GM23338 (cell line): ENCODE measurements at places on chromosomes 13 and 19. TPM values are rescaled to one million over a fixed set of nuclear protein-coding genes. Genes with fewer than 3 reads are reported as not detected.
A peak's percentile ranks its signal among the peaks of the same experiment; 100 is the strongest.

DNA sequence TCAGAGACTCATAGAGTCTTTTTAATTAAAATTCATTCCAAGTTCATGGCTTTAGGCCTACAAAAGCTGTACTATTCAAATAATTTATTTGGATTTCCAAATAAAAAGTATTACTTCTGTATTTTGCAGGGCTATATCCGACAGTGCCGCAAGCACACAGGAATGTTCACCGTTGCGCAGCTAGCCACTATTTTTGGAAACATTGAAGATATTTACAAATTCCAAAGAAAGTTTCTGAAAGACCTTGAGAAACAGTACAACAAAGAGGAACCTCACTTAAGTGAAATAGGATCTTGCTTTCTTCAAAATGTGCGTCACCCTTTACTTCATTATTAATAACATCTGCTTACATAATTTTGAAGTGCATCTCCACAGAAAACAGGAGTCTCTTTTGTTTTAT is 20.5 kb upstream of the C1QTNF9 start:
- no peak for DNase-seq

Gene ZNF560
- 0.14 and 0.31 TPM in 2 replicates for total RNA-seq

GRCh38 chr19:21513651-21514050 is 8.2 kb downstream of the ZNF429 start:
- no peak for DNase-seq

GRCh38 chr19:56133858-56134653 is 7.0 kb upstream of the ZNF444 start:
- DNase-seq = no peak

- DNase-seq = peak; percentile 73
Measured at GRCh38 chr13:97849305-97849704, 104.2 kb upstream of the IPO5 start.

- DNase-seq = no peak
Measured at GRCh38 chr19:49844138-49845095, 6.5 kb upstream of the PTOV1 start.

DNA sequence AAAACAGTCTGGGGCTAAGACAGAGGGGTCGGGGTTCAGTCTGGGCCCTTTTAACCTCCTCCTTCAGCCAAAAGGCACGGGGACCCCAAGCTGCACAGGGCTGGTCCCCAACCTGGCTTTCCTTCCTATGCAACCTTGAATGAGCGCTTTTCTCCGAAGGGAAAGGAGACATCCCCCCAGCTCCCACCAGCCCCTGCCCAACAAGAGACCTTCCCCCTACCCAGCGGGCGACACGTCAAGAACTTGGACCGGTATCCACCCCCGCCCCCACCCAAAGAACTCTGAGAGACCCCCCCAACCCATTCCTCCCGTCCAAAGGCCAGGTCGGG is 35.0 kb upstream of the NANOS3 start:
- DNase-seq = no peak

Gene C1QTNF9B
- total RNA-seq = 0.28 and 1.7 TPM in 2 replicates

Gene TMEM205
- total RNA-seq = 223 and 293 TPM in 2 replicates

DNA sequence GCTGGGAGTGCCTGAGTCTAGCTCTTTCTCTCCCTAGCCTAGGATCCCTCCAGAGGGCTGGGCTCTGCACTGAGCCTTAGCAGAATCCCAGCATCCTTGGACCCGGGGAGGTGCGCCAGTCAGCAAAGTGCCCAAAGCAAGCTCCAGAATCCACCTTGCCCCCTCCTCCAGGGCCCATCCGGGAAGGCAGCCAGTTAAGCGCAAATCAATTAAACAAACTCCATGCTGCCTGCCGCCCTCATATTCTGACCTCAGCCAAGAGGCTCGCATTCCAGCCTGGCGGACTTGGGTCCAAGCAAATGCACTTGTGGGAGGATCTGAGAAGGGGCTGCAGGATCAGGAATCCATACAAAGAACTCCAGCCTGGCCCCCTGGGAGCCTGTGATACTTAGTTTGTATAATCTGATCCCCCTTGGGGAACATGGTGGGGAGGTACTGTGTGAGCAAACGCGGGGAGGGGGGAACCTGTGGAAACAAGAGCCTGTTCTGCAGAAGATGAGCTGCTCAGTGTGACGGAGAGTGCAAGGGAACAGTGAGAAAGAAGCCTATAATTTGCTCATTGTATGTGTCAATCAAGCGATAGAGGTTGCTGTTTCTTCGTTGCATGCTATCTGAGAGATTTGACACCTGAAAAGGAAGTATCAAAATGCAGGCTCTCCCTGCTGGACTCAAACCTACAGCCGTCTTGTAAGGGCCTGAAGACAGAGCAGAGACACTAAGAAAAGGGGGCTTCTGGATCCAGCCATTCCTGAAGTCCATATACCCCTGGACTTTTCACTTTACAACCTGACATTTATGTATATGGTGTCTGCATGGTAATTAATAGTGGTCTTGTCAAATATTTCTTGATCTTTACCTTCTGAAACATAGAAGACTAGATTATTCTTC is 29.4 kb downstream of the ZNRF4 start:
- peak; percentile 27 for DNase-seq

DNA sequence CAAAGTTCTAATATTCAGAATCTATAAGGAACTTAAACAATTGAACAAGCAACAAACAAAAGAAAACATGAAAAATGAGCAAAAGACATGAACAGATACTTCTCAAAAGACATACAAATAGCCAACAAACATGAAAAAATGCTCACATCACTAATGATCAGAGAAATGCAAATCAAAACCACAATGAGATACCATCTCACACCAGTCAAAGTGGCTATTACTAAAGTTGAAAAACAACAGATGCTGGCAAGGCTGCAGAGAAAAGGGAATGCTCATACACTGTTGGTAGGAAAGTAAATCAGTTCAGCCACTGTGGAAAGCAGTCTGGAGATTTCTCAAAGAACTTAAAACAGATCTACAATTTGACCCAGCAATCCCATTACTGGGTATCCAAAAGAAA is 74.3 kb downstream of the CRYL1 start:
- DNase-seq = no peak
